Activated effector memory CD4-positive, alpha-beta T cell treated with anti-CD3 and anti-CD28 coated beads, Interleukin-2, amount 50 U/mL, for 16 hours (primary cell): ENCODE measurements at places on chromosomes 1 and 21.
A peak's percentile ranks its signal among the peaks of the same experiment; 100 is the strongest.

GRCh38 chr1:1614204-1614953, 921 bp upstream of the MIB2 start:
- peak; percentile 85 for DNase-seq

GRCh38 chr21:39461419-39461818, 9.6 kb downstream of the SH3BGR start:
- no peak for DNase-seq

- DNase-seq, result peak; percentile 75
Observed at GRCh38 chr1:12143631-12144155, 23.1 kb upstream of the TNFRSF1B start.

- no peak for DNase-seq
Observed at GRCh38 chr1:83725735-83726360, 273.1 kb downstream of the TTLL7 start.

GRCh38 chr1:2210786-2211185, 16.2 kb upstream of the FAAP20 start:
- no peak for DNase-seq
